Stimulated activated CD4-positive, alpha-beta T cell treated with anti-CD3 and anti-CD28 coated beads, Interleukin-4, amount 100 ng/mL, for 4 hours (primary cell): ENCODE measurements at places on chromosomes 13 and 19.
A peak's percentile ranks its signal among the peaks of the same experiment; 100 is the strongest.

GRCh38 chr19:18379803-18380747, 5.9 kb upstream of the GDF15 start:
- no peak for DNase-seq

GRCh38 chr19:52993342-52994178, 20.2 kb upstream of the ERVV-1 start:
- peak; percentile 74 for DNase-seq

DNA sequence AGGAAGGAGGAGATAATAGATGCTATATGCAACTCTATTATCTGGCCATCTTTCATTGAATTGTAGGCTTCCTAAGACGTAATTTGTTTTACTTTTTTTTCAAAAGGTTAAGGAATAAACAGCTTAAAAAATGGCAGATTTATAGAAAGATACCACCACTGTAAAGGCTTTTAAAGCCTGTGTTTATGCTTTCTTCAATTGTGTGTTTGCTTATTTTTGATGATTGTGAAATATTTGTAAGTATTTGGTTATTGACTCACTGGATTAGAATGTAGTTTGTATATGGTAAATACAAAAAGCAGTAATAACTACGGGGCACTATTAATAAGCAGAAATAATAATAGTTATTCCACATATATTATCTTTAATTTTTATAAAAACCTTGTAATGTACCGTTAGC, 437.9 kb downstream of the KLF5 start:
- DNase-seq, result no peak

GRCh38 chr19:4064149-4064495, 2.6 kb downstream of the ZBTB7A start:
- no peak for DNase-seq

- no peak for DNase-seq
Observed at GRCh38 chr19:46931202-46931601, 70.4 kb downstream of the ARHGAP35 start.

- no peak for DNase-seq
Observed at GRCh38 chr19:11658970-11659369, 61.7 kb downstream of the ZNF627 start.

- no peak for DNase-seq
Observed at GRCh38 chr19:33905937-33906577, 109.4 kb downstream of the KCTD15 start.

DNA sequence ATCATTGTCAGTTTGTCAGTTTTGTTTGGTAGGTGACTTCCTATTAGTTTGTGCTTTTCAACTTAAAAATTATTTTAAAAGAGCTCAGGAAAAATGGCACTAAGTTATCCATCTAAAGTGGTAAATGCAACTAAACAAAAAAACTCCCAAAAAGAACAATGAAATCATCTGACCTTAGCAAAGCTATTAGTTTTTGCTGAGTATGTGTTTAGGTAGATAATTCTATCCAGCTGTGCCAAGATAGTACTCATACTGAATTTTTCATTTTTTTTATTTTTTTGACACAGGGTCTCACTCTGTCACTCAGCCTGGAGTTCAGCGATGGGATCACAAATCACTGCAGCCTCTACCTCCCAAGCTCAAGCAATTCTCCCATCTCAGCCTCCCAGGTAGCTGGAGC, 645.3 kb downstream of the TBC1D4 start:
- DNase-seq, result no peak

GRCh38 chr13:35727881-35728280, 251.4 kb upstream of the MAB21L1 start:
- DNase-seq, result no peak

DNA sequence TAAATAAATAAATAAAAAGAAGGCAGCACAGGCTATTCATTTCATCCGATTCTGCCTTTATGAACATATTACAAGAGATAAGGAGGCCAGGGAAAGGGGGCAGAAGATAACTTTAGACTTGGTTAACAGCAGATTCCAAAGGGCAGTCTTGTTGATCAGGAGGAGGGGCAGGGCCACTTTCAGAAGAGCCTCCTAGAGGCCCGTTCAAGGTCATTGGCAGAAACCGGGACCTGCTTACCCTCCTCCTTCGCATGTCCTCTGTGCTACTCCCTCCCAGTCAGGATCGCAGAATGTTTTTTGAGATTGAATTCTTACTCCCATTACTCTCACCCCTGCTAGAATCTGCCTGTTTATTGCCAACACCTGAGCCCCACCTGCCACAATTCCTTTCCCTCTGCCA, 217.0 kb upstream of the IPO5 start:
- DNase-seq, result no peak

- no peak for DNase-seq
Observed at GRCh38 chr19:14577264-14577663, 5.4 kb upstream of the NDUFB7 start.

DNA sequence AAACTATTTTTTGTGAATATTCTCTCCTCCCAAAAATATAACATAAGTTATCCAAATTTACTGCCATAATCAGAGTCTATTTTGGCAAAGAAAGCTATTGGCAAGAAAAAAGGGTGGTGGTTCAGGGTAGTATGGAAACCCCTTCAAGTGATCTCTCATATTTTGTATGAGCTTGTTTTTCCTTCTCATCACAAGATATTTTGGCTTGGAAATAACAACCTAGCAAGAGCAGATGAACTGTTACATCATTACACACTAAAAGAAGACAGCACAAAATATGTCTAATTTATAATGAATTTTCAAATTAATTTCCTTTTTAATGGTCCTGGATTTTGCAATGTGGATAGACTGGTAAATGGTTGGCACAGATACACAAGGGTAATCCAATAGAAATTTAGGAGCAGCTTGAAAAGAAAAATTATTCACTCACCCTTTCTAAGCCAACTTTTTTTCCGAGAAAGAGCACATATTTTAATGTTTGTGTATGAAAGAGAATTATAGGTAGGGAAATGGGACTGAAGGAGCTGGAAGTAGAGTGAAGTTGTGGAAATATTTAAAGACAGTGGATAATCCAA, 225.1 kb downstream of the EFNB2 start:
- DNase-seq, result no peak

DNA sequence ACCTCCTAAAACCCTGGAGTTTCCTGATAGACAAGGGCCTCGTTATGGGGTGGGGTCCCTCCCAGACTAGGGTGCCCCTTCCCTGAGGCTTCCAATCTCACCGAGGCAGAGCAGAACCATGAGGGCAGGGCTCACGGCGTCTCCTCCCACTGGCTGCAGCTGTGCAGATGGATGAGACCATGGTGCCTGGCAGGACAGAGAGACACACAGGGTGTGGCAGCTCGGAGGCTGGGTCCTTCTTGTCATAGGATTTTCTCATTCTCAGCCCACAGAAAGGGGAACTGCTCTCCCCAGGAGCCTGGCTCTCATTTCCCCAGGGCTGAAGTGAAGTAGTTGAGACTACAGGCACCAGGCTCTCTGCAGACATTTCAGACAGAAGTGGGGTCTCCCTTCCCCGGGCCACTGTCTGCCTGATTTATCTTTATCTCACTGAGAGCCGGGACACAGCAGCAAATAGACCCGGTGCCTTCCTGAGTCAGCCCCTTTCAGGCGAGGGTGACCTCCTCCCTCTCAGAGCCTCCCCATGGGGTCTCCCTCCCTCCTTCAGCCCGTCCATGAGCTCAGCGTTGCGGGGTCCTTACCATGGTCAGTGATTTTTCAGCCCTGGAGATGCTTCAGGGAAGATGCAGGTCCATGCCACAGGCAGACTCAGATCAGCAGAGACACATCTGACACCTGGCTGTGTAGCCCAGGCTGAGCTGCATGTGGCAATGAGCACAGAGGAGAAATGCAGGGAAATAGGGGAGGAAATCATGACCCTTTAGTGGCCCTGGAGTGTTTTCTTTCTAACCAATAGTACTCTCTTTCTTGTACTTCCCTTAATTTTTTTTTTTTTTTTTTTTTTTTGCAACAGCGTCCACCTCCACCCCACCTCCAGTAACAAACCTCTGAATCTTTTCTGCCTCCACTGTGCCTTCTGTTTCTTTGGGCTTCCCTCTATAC, at the start of gene LILRA5:
LILRA5 (minus strand) TSS at position 731 of the 942 bp plus-strand sequence; CDS start at position 584, 147 bp downstream.
- no peak for DNase-seq

DNA sequence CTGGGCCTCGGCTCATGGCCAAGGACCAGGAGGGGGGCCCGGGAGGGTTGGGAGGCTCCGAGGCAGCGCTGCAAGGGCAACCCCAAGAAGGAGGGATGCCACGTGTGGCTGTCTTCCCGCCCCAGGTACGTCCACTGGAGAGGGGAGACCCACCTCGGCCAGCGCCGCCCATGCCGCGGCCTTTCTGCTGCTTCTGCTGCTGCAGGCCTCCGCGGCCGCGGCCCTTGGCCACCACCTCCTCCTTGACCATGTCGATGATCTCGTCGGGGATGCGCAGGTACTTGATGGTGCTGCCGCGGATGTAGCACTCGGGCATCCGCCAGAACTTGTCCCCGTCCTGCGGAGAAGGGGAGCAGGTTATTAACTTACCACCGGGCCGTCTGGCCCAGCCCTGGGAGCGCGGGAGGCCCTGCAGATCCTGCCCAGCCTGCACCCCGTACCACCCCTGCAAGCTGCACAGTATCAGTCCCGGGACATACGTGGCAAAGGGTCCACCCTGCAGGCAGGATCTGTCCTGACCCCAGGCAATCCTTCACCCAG, 13.3 kb downstream of the LSM4 start:
- DNase-seq, result no peak

GRCh38 chr13:63024458-63024857, 1608.8 kb upstream of the PCDH20 start:
- no peak for DNase-seq

GRCh38 chr13:92164822-92165221, 766.4 kb downstream of the GPC5 start:
- no peak for DNase-seq

DNA sequence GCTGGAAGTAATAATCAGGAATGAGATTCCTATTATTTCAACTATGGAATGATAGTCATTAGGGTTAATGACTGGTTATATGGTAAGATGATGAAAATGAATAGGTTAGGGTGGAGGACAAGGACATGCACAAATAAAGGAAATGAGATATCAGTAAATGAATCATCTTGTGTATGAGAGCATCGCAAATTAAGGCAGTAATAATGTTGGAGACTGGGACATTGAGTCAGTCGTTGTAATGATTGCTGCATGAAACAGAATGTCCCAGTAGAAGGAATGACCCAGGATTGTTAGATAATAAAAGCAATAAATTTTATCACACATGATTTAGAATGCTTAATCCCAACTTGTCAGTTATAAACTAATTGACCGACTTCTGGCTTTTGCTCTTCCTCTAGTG, 1733.7 kb upstream of the PCDH20 start:
- DNase-seq, result no peak

GRCh38 chr19:6067975-6068374, 42.3 kb downstream of the RFX2 start:
- no peak for DNase-seq

DNA sequence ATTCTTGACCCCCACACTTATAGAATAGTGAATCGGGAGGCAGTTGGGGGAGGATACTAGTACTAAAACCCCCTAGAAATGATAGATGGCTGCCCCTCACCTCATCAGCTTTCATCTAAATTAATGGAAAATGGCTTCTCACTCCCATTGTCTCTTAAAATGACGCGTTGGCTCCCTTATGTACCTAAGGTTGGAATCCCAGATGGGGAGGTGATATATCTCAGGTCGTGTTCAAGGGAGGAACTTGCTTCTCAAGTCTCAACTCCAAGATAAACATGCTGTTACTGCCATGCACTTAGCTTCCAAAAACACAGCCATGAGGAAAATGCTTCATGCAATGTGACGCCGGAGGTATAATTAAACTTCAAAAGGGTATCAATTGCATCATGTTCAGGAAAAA, 18.8 kb upstream of the UBE2L5 start:
- DNase-seq, result no peak

- DNase-seq, result no peak
Observed at GRCh38 chr13:25679936-25680335, 308.2 kb downstream of the ATP8A2 start.

DNA sequence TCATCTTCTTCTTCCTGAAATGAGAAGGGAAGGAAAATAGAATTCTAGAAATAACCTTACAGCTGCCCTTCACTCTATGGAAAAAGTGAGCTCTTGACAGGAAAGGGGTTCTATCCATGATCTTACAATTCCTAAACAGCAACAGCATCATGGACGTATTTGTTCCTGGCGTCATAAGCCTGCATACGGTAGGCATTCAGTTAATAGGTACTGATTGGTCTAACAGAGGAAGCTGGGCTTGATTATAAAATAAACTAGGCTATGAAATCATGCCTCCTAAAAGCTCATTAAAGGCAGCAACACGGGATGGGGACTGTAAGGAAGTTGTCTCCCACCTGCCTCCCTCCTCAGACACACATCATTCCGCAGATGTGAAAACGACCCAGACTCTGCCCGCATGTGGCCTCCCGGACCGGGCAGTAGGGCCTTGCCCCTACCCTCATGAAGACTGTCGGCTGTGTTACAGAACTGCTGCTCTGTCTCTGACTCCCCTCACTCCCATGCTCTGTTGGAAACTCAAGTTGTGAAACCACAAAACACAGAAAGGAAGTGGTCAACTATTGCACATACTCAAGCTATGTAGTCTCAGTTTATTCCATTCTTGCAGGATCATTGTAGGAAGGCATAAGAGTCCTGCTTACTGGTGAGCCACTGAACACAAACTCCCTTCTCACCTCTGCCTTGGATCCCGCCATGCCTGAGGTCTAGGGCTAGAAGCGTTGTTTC, 129.8 kb downstream of the DLEU7 start:
- no peak for DNase-seq

DNA sequence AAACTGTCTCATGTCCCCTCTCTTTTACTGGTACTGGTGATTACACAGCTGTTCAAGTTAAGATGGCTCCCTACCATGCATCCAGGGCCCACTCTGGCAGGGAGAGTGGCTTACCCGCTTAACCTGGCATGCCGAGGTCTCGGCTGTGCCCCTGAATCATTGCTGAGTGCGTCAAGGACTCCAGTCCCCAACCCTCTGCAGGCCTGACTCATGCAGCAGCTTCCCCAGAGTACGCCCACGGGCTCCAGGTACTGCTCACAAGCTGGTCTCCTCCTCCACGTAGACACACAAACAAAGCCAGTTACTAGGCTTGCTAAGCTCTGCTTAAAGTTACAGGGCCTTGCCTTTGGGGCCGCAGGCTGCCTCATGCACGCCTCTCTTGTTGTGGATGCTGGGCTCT, 447.4 kb downstream of the COG6 start:
- peak; percentile 95 for DNase-seq

DNA sequence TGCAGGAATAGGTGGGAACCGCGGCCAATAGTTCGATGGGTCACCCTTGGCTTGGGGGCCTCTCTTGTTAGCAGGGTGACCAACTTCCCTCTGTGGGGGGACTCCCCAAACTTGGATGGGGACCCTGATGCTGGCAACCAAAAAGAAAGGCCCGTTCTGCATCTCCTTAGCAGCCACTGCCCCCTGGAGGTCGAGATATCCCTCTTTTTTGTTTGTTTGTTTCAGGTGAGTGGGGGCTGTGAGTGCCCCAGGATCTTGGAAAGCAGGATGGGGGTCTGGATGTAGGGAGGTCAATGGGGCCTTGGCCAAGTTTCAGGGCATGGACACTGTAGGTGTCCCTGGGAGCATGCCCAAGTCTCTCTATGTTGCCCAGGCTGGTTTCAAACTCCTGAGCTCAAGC, 7.7 kb upstream of the CRTC1 start:
- DNase-seq, result no peak

- no peak for DNase-seq
Observed at GRCh38 chr19:41161903-41162302, 31.1 kb upstream of the CYP2S1 start.

- no peak for DNase-seq
Observed at GRCh38 chr13:97851269-97851668, 102.2 kb upstream of the IPO5 start.

- DNase-seq, result peak; percentile 71
Observed at GRCh38 chr19:41872775-41873647, 4.1 kb upstream of the CD79A start.
